Activated CD8-positive, alpha-beta memory T cell treated with anti-CD3 and anti-CD28 coated beads for 4 hours (primary cell): ENCODE measurements at places on chromosomes 5 and 9.
A peak's percentile ranks its signal among the peaks of the same experiment; 100 is the strongest.

DNA sequence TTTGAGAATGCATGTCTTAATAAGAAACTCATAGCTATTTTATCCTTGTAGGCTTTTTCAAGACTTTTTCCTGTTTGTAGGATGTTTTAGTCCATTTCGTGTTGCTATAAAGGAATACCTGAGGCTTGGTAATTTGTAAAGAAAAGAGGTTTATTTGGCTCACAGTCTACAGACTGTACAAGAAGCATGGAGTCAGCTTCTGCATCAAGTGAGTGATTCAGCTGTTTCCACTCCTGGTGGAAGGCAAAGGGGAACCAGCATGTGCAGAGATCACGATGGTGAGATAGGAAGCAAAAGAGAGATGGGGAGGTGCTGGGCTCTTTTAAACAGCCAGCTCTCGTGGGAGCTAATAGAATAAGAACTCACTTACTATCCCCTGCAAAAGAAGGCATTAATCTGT, 177.3 kb downstream of the ALDH1A1 start:
- DNase-seq = no peak

- no peak for DNase-seq
These were observed 180.5 kb downstream of the NFIB start for GRCh38 chr9:14133394-14133793.

- DNase-seq = no peak
These were observed 67.3 kb upstream of the CEMIP2 start for GRCh38 chr9:71835596-71835995.

GRCh38 chr5:169695025-169695625, 58.0 kb downstream of the DOCK2 start:
- no peak for DNase-seq

GRCh38 chr9:99803694-99804093, 18.0 kb upstream of the NR4A3 start:
- DNase-seq = no peak

DNA sequence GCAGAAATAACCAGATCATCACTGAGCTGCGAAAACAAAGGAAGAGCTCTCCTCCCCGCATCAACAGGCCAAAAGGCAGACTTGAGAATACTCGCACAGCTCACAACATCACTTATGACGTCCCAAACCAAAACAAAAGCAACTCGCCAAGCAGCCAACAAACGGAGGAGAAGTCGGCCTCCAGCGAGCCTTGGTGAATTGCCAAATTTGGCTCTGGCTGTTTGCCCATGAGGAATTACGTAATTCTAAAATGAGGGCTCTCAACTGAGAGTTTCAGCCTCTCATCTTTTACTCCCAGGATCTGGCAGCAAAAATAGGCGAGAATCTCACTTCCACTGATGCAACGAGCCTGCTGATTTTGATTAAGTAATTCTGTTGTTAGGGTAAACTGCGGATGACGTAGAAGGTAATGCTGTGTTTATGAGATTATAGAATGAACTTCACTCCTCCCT, 51.7 kb upstream of the SEMA6A start:
- DNase-seq = no peak

- no peak for DNase-seq
These were observed 483.3 kb downstream of the CTNND2 start for GRCh38 chr5:11420969-11421368.

DNA sequence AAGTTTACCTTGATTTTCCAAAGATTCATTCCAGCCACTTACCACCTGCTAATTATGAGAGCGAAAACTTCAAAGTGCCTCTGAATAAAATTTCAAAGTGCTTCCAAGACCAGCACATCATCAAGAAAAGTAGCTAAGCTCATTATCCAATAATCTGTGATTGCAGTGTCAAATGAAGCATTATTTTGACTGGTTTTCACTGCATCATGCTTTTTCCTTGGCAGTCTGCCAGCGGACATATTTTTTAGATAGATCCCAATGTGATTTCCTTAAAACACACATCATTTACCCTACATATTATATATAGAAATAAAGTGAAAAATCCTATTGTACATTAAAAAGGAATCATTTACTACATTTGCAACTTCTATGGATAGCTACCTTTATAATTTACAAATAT, 508.6 kb upstream of the FAM174A start:
- no peak for DNase-seq

- no peak for DNase-seq
These were observed 48.9 kb downstream of the TBCA start for GRCh38 chr5:77727190-77727589.

DNA sequence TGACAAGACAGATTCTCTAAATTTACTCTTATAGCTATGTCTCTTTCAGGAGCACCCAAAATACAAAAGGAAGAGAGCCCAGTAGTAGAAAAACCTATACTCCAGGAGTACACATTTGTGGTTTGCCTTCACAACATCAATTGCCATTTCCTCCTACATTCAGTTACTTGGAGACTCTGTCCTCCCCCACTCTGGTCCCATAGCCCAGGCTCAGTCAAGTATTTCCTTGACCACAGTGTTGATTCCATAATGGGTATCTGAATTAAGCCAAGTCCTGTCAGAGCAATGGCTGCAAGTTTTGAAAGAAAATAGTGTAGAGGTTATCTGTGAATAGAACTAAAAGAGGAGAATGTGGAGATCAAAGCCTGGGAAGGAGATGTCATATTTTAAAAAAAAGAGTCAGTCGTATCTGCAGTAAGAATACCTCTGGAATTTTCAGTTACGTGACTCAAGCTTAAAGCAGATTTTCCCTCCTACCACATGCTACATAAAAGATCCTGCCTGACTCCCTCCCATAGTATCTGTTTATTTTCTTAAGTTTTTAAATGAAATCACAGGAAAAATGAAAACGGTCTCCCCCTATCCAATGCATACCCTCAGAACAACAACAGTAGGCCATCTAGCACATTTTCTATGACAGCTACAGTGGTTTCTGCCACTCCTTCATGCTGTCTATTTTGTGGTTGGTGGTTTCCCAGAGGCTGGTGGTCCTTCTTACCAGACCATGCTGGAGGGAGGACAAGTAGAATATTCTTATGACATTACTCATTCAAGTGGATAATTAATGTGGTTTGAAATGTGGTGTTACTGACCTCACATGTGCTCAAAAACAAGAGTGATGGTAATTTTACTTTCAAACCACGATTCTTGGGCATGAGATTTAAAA, 249.7 kb upstream of the TMEM161B start:
- DNase-seq = no peak

DNA sequence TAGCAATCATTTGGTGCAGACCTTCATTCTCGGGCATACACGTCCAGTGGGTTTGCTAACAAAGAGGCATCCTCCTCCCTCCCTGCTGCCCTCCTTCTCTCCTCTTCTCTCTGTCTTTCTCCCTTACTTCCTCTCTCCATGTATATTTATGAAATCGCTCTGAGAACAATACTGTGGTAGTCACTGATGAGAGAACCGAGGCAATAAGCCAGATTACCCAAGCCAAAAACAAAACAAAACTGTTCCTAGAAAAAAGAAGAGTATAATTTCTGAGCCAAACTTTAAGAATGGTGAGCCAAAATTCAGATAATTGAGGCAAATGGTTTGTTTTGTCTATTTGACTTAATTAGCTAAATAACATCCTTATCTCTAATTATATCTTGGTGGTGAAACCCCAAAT, 15.8 kb upstream of the HMHB1 start:
- no peak for DNase-seq

DNA sequence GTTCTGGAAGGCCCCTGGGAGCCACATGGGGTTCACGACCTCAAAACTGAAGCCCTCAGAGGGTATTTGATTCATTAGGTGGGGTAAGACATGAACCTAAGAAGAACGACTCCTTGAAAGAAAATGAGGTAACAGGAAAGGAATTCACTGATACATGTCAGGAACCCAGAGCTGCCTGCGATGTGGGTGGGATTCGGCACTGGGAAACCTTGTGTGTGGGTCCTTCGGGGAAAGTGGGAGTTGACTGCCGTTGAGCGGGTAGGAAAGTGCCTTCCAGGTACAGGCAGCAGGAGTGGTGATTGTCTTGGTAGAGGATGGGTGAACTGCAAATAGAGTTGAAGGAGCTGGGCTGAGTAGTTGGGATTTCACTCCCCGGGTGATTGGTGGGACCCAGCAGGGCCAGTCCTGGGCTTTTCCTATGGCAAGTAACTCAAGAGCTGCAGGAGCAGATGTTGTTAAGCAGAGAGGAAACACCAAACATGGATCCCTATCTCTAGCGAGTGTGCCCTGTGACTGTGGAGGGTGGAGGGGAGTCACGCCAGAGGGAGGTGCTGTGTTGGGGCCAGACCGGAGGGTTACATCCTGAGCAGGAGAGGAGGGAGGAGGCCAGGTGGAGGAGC, 30.8 kb downstream of the ANKRD33B start:
- no peak for DNase-seq

GRCh38 chr5:152622628-152623027, 217.5 kb upstream of the NMUR2 start:
- DNase-seq = no peak

- DNase-seq = no peak
These were observed 116.4 kb downstream of the GADD45G start for GRCh38 chr9:89721176-89721700.

DNA sequence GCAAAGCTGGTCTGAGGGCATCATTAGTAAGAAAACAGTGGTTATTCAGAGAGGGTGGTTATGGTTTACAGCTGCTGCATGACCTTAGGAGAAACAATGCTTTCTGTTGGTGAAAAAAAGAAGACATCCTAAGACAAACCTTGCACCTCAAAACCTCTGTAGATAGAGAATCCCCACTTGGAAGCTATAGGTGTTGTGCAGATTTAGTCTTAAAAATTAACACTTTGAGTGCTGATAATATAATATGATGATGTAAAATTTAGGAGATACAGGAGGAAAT, 1.4 kb upstream of the PTTG1 start:
- no peak for DNase-seq

GRCh38 chr5:30686530-30686929, 507.0 kb upstream of the CDH6 start:
- DNase-seq = no peak

DNA sequence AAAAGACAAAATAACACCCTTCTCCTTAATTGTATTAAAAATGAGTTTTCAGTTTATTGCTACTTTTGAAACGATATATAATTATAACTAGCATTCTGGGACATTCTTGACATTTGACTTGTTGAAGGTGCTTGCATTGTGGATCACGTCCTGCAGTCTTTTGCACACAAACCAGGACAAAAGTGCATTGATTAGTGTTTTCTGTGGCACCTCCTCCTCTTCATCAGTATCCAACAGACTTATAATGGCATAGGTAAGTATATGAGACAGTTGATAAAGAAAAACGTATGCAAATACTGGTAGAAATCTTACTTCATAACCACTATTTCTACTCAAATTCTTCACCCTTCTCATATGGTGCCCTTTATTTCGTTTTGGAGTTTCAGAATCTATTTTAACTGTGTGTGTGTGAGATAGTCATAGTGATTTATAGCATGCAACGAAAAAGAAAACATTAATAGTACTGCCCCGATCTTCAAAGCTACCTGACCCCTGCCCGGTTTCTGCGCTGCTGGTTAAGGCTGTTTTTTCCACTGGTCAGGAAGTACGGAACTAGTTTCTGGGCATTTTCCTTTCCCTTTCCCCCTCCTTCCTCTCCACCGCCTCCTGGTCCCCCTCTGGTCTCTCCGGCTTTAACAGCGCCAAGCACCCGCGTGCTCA, 639 bp upstream of the RASA1 start:
- no peak for DNase-seq

GRCh38 chr5:67205981-67206380, 9.4 kb upstream of the CD180 start:
- no peak for DNase-seq

DNA sequence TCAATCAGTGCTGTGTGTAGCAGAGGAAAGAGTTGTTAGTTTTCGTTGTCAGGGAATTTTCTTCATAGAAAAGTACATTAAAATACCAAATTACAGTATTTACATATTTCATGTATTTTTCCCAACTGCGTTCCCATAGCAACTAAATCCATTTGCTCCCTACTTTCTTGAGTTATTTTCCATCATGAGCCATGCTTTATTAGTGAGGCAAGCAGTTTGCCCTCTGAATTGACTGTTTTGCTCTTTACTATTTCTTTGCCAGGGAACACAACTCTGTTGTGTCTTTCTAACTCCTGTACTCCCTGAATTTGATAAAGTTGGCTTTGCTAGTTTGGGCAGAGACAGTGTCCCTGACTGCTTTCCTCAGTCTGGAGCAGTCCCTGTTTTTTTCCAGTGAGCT, 276.2 kb upstream of the SLC30A5 start:
- no peak for DNase-seq

- DNase-seq = no peak
These were observed 159.8 kb upstream of the KLF9 start for GRCh38 chr9:70574151-70574837.

GRCh38 chr5:131019601-131020315, 145.3 kb downstream of the HINT1 start:
- DNase-seq = no peak

DNA sequence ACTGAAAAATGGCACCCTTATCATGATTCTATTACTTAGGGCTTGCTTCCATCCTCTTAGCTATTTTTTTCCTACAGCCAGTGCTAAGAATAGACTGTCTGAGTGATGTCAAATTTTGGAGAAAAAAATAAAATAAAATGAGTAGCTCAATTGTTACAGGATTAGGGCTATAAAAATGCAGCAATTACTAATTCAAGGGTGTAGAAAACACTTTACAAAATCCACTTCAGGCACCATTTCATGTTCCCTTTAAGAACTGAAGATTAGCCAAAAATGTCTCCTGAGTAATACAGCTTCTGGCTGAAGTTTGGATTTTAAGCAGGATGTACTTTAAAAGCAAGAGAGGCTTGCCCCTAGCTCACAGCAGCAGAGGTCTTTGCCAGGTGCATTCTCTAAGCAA, 240.5 kb upstream of the IRX1 start:
- no peak for DNase-seq

DNA sequence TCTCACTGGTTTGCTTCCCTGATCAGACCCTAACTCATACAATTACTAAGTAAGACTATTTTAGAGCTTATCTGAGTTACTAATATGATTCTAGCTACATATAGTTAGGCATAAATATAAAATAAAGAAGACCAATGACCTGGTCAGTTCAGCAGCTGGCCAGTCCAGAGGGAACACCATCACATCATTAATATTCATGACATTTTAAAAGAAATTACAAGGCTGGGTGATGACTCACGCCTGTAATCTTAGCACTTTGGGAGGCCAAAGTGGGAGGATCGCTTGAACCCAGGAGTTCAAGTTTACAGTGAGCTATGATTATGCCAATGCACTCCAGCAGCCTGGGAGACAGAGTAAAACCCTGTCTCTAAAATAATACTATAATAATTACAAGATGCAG, 37.0 kb upstream of the CDC42SE2 start:
- DNase-seq = no peak

GRCh38 chr5:150155258-150156026, at the start of gene PDGFRB:
TSS of gene PDGFRB (minus strand) at chr5:150155845. CDS start at chr5:150137047, 18,798 bp downstream.
- DNase-seq = peak; percentile 29
